GM12878 (cell line): ENCODE measurements at places on chromosomes 11 and 22. TPM values are rescaled to one million over a fixed set of nuclear protein-coding genes. Genes with fewer than 3 reads are reported as not detected.

DNA sequence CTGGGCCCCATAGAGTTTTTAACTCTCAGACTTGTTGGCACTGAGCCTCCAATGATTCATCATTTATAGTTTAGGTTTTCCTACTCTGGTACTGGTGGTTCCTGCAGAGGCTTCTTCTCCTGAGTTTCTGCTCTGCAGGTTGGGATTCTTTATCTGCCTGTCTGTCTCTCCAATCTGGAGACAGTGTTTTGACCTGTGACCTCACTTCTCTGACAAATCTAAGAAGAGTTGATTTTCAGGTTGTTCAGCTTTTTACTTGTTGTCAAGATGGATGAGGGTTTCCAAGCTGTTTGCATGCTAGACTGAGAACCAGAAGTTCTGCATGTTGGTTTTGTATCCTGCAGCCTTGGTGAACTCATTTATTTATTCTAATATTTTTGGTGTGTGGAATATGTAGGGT is 63.9 kb downstream of the JAM3 start:
- DNase-seq: no peak

DNA sequence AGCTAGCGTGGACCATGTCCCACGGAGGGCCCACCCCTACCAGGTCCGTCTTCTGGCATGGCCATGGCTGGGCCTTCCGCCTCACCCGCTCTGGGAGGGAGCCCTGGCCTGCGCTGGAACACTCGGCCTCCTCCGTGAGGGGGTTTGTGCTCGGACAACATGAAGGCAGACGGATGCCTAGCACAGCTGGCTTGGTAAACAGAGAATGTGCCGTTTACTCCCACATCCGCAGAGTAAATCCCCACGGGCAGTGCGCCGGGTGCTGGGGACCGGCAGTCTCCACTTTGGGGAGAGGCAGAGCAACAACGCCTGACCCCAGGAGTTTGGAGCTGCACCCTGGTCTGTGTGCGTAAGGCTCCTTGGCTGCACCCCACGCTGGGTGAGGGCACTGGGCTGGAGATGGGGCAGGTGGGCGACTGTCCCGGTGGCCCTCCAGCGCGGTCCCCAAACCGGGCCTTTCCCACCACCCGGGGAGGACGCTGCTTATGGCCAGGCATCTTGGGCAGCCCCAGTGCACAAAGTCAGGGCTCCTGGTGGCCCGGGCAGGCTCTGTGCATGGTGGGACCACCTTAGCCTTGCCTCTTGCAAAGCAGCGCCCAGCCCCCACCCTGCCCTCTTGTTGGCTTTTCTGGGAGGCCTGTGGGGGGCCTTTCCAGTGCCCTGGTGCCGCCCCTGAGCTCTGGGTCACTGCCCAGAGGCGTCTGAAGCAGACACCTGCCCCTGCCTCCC is 30.7 kb upstream of the MUC5AC start:
- no peak for DNase-seq

- peak; percentile 32 for DNase-seq
Observed at GRCh38 chr11:68120273-68121066, 718 bp downstream of the CHKA start.

GRCh38 chr11:10573556-10573955 is 5.1 kb upstream of the LYVE1 start:
- no peak for DNase-seq

Gene PSMC3
- 144 and 157 TPM in 2 replicates for total RNA-seq
